CD4-positive, alpha-beta T cell treated with Interleukin-12 subunit alpha and Interleukin-12 subunit beta, for 1 hour (primary cell): ENCODE measurements at places on chromosomes 7 and 10.

DNA sequence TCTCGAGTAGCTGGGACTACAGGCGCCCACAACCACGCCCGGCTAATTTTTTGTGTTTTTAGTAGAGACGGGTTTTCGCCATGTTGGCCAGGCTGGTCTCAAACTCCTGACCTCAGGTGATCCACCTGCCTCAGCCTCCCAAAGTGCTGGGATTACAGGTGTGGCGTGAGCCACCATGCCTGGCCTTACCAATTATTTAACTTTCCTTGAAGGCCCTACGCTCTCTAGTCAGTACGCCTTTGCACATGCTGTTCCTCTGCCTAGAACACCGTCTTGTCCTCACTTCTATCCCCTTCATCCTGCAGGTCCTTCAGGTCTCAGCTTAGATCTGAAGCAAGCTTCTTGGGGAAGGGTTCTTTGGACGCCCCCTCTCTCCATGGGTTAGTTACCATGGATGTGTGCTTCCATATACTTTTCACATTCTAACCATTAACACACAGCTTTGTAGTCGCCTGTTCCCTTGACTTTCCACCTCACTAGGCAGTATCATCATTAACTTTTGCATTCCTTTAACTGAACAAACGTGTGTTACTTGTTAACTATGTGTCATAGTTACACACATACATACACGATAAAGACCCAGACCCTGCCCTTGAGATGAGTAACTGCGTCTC lies 592 bp upstream of the ATP6V1F start:
- DNase-seq: no peak

DNA sequence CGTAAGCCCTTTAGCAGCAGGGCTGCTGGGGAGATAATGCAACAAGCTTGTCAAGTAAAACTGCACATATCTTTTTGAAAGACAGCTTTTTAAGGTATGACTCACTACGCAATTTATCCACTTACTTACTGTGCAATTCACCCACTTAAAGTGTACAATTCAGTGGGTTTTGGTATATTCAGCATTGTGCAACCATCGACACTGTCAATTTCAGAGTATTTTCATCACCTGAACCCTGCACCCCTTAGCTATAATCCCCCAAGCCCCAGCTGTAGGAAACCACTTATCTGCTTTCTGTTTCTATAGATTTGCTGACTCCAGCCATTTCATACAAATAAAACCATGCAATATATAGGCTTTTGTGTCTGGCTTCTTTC lies 168.0 kb downstream of the PTPN20 start:
- no peak for DNase-seq

- no peak for DNase-seq
Observed at GRCh38 chr10:49760789-49761188, 1.3 kb downstream of the OGDHL start.

DNA sequence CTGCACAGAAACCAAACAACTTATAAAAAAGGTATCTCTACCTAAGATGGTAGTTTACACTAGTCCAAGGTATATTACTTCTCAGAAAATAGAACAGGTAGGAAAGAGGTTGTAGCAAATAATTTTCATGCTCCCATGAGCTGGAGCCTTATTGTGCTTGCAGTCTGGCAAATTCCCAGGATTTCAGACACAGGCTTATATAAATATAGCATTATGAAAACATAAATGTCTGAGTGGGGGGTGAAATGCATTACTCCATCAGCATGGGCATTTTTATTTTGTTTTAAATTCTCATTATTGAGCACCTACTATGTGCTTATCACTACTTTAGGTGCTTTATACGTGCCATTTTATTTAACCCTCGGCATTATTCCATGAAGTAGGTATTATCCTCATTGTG lies 83.0 kb upstream of the PHYHIPL start:
- DNase-seq: no peak

DNA sequence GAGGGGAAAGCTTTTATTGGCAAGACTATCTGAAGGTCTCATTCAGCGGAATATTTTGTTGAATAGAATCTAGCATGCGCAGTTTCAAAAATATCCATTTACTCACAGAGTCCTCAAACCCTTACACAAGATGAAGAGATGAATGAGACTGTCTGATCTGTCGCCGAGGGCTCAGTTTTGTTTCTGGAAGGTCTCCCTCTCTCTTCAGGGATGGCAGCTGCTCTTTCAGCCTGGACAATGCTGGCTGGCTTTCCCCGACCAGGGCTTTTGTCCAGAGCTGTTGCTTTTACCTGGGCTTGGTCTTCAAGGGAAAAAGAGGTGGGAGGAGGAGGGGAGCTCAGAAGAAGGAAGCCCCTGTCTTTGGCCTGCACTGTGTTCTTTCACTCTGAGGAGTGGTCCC lies 81.9 kb upstream of the BTBD16 start:
- DNase-seq: no peak

DNA sequence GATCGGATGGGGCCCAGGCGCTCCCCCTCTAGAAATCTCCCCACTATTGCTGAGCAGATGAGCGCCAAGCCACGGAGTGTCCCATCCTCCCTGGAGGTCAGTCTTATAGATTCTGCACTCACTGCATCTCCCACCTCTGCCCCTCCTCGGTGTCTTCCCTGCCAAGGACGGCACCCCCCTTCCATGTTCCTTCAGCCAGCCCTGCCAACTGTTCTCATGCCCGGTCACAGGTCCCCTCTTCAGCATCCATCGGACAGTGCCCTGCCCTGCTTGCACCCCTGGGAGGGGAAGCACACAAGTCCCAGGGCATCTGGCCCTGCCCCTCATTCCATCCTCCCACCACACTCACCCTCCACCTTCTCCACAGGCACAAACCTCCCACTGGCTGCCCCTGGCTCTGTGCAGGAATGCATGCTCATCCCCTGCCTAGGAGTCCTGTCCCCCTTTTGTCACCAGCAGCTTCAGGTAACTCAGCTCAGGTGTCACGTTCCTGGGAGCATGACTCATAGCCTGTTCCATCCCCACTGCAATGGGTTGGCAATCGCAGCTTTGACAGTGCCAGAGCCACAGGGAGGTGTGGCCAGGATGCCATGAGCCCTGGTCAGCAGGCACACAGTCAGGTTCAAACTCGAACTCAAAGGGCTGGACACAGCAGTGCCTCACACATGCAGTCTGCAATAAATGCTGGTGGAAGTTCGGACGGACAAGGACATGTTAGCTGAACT lies 234.7 kb upstream of the TCERG1L start:
- DNase-seq: no peak
